Spinal cord (tissue), 10 donors: ENCODE measurements at places on chromosomes 4 and X. TPM values are rescaled to one million over a fixed set of nuclear protein-coding genes. Genes with fewer than 3 reads are reported as not detected.

DNA sequence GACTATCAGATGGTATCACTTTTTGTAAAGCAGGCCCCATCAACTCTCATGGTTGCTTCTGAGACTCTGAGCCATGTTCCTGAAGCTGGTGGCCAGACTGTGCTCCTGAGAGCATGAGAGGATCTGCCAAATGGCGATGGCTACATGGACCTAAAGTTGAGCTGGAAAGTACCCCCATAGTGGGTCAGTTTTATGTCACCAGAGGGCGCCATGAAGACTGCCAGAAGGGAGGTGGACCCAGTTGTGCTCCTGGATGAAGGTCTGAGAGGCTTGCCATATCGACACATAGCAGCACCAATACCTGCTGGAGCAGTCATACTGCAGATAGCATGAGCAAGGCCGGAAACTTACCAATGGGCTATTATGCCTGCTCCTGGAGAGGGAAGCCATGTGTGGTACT is 105.7 kb downstream of the SLITRK2 start:
- H3K27ac ChIP-seq = no peak overlapping the region
- no peaks in the 10 kb centered on the region for H3K27me3 ChIP-seq
- no peak overlapping the region for H3K4me3 ChIP-seq
- no peaks in the 10 kb centered on the region for H3K36me3 ChIP-seq
- no peak for DNase-seq

Gene NAA10
- total RNA-seq = 26.9 TPM

DNA sequence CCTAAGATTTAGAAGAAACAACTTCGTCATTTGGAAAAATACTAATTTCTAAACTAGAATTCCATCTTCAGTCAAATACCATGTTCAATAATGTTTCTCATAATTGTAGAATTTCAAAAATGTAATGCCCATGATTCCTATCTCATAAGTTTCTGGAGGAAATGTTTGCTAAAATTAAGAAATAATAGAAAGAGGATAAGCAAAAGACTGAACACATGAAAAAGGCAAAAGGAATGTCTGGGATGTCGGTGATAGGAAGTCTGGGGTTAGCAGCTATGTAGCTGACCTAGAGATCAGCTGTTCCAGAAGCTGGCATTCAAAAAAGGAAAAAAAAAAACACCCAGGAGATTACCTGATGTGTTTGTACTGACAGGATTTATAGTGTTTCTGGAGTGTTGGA is 18.9 kb upstream of the PCDH10 start:
- H3K27ac ChIP-seq = no peak overlapping the region
- DNase-seq = no peak
- no peaks in the 10 kb centered on the region for H3K27me3 ChIP-seq

DNA sequence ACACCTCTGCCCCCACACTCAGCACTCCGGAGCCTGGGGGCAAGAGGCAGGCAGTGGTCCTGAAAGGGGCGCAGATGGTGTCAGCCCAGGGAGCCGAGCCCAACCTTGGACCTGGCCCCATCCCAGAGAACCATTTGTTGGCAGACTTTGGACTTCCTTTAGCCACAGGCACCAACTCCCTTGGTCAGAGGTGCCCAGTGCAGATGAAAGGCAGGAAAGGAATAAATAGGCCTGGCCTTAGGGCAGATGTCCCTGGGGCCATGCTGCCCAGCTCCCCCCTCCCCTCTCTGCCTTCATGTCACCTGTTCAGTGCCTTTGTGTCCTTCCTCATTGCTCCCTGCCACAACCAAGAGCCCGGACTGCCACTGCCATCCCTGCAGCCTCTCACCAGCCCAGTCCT is 52.8 kb downstream of the SEL1L3 start:
- H3K36me3 ChIP-seq = no peaks in the 10 kb centered on the region
- H3K4me1 ChIP-seq = peaks cover 16% of the 10 kb centered on the region
- H3K4me3 ChIP-seq = no peak overlapping the region
- DNase-seq = peak; percentile 71
- no peaks in the 10 kb centered on the region for H3K27me3 ChIP-seq

DNA sequence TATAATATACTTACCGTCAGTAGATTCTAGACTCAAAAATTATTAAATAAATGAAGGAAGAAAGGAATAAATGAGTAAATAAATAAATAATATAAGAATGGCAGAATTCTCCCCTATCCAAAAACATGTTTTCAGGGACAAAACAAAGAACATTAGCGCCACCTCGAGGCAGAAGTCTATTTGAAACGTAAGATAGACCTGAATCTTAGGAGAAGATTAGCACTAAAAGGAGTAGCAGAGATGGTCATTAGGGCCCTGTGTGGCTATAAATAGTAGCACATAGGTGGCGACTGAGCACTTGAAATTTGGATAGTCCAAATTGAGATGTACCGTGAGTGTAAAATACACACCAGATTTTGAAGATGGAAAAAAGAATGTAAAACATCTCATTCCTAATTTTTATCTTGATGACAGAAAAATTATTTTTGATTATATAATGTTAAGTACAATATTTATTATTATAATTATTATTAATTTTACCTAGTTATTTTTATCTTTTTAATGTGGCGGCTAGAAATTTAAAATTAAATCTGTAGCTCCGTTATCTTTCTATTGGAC is 24.3 kb upstream of the SRD5A3 start:
- H3K4me3 ChIP-seq = no peak overlapping the region
- no peak overlapping the region for H3K27ac ChIP-seq
- H3K4me1 ChIP-seq = no peaks in the 10 kb centered on the region
- H3K27me3 ChIP-seq = no peaks in the 10 kb centered on the region

GRCh38 chr4:180164799-180165198 is 2078.4 kb upstream of the TENM3 start:
- H3K4me1 ChIP-seq = no peaks in the 10 kb centered on the region
- H3K4me3 ChIP-seq = no peak overlapping the region
- no peak overlapping the region for H3K27ac ChIP-seq
- no peak for DNase-seq
- no peaks in the 10 kb centered on the region for H3K27me3 ChIP-seq

Gene ACE2
- 0.30 TPM for total RNA-seq

DNA sequence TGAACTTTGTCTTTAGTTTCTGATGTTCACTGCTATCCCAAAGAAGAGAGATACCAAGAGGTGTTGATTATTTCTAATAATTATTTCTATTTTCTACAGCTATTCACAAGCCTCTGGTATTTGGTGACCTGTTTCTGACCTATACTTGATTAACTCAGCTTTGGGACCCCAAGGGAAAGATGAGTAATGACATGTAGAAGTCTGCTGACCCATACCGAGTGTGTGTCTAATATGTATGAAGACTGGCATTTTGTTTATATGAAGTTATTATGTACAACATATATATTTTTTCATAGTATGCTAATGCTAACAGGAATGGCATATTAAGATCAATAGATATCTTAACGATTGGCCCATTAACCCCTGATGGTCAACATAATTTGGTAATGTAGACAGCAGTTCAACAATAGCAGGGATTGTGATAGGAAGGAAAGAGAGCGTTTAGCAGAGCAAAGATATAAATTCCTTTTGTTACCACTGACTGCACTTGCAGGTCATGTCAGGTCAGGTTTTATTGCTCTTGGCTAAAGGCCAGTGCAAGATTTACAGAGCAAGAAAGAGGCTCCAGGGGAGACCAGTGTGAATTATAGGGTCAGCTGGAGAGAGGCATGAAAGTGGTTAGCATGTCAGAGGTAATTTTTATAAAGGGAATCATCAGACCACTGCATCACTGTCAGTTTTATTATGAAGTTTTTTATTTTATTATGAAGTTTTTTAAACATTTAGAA is 94.7 kb upstream of the DIPK2B start:
- H3K27me3 ChIP-seq = peaks cover 13% of the 10 kb centered on the region
- H3K4me3 ChIP-seq = no peak overlapping the region
- H3K36me3 ChIP-seq = no peaks in the 10 kb centered on the region

Gene UGT2B10
- total RNA-seq = not detected

Gene OTC
- 0.22 TPM for total RNA-seq

DNA sequence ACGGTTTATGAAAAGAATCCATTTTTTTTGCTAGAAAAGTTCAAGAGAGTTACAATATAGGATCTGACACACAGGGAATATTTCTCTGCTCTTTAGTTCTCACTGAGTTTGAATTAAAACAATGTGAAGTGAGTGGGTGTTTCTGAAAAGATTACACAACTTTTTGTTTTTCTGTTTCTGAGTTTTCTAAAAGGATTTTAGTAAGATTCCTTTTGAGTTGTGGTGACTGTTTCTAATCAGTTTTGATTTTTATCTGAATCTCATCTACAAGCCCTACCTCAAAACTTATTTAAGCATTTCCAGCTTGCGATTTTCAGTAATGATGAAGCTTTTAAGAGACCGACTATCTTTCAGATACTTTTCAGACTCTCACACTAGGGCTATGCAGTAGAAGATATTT is 141.7 kb downstream of the GPAT3 start:
- H3K36me3 ChIP-seq = no peaks in the 10 kb centered on the region
- H3K27ac ChIP-seq = peak overlapping the region; percentile 0
- no peak overlapping the region for H3K4me3 ChIP-seq
- no peak for DNase-seq
- no peaks in the 10 kb centered on the region for H3K27me3 ChIP-seq
- H3K4me1 ChIP-seq = no peaks in the 10 kb centered on the region

DNA sequence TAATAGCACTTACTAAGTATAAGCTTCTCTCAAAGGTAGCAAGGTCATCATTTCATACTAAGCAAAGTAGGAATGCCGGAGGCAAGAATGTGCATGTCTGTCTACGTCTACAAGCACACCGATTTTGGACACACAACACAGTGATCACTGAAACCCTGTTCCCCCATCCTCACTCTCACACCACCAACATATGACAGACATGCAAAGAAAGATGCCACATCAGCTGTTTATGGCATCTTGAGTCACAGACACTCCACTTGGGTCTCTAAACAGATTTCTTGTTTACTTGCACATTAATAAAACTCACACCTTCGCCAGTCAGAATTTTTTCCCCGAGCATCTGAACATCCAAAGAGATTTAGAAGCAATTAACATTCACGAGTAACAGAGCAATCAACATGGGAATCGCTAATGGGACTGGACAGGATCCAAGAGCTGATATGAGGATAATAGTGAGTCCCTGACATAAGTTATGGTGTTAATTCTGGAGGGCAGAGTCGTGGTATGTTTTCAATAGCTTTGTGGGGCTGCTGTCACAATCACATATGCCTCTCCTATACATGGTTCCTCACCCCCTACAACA is 324.1 kb downstream of the DHX15 start:
- no peak overlapping the region for H3K27ac ChIP-seq
- DNase-seq = no peak
- no peaks in the 10 kb centered on the region for H3K27me3 ChIP-seq
- no peaks in the 10 kb centered on the region for H3K36me3 ChIP-seq
- H3K4me1 ChIP-seq = no peaks in the 10 kb centered on the region
- H3K4me3 ChIP-seq = no peak overlapping the region

GRCh38 chrX:52574416-52575275 is 57.8 kb upstream of the XAGE1B start:
- H3K27ac ChIP-seq = no peak overlapping the region
- H3K36me3 ChIP-seq = no peaks in the 10 kb centered on the region
- no peak overlapping the region for H3K4me3 ChIP-seq
- peaks cover 22% of the 10 kb centered on the region for H3K27me3 ChIP-seq
- peak; percentile 71 for DNase-seq
- H3K4me1 ChIP-seq = no peaks in the 10 kb centered on the region

Gene TBC1D25
- 8.3 TPM for total RNA-seq

Gene GAGE13
- not detected for total RNA-seq

- no peaks in the 10 kb centered on the region for H3K36me3 ChIP-seq
- no peaks in the 10 kb centered on the region for H3K27me3 ChIP-seq
- H3K4me1 ChIP-seq = no peaks in the 10 kb centered on the region
- DNase-seq = no peak
- no peak overlapping the region for H3K27ac ChIP-seq
Observed at GRCh38 chr4:128782076-128782715, 27.3 kb upstream of the JADE1 start.

GRCh38 chrX:16114611-16115010 is 8.8 kb upstream of the GRPR start:
- DNase-seq = no peak
- no peak overlapping the region for H3K4me3 ChIP-seq
- no peaks in the 10 kb centered on the region for H3K4me1 ChIP-seq
- H3K27me3 ChIP-seq = peaks cover 5% of the 10 kb centered on the region
- H3K36me3 ChIP-seq = no peaks in the 10 kb centered on the region

Gene PABPC1L2B
- total RNA-seq = 1.3 TPM

Gene PCDH19
- 14.3 TPM for total RNA-seq

Gene NKAP
- 9.8 TPM for total RNA-seq

Gene PDLIM5
- total RNA-seq = 69.5 TPM

- no peaks in the 10 kb centered on the region for H3K36me3 ChIP-seq
- no peaks in the 10 kb centered on the region for H3K27me3 ChIP-seq
Observed at GRCh38 chrX:119427024-119427794, 28.1 kb downstream of the SLC25A43 start.

GRCh38 chr4:112813790-112814189 is 176.8 kb downstream of the LARP7 start:
- no peaks in the 10 kb centered on the region for H3K27me3 ChIP-seq
- no peaks in the 10 kb centered on the region for H3K4me1 ChIP-seq
- peaks cover 5% of the 10 kb centered on the region for H3K36me3 ChIP-seq
- DNase-seq = no peak
- no peak overlapping the region for H3K4me3 ChIP-seq

DNA sequence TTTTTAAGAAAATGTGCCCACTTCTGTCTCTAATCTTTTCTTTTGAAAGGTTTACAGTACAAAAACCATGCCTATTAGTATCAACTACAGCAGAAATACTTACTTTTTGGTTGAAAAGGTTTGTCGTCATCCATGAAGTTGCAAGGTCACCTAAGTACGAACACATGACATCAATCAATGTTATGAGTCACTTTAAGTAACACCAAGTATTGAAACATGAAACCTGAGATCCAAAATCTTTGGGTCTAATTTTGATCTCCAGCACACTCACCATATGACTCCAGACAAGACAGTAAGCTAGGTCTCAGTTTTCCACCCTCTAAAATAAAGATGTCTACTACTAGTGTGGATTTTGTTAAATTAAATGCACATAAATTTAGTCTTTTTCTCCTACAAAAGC is 8.4 kb downstream of the ZNF280C start:
- no peaks in the 10 kb centered on the region for H3K27me3 ChIP-seq
- no peak overlapping the region for H3K4me3 ChIP-seq
- no peaks in the 10 kb centered on the region for H3K4me1 ChIP-seq
- no peak for DNase-seq
- no peaks in the 10 kb centered on the region for H3K36me3 ChIP-seq
- H3K27ac ChIP-seq = no peak overlapping the region

DNA sequence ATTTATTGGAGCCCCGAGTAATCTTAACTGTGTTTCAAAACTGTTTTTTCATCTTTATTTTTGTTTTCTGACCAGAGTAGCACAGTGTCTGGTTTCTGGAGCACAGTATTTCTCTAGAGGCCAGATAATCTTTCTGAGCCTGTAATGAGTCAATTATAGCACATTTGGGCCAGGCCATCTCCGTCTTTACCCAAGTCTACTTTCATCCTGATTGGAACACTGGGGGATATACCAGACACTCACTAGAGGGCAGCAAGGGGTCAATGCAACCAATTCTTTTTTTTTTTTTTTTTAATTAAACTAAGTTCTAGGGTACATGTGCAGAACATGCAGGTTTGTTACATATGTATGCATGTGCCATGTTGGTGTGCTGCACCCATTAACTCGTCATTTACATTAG is 282.0 kb downstream of the ARHGAP24 start:
- no peaks in the 10 kb centered on the region for H3K4me1 ChIP-seq

- DNase-seq = no peak
- no peak overlapping the region for H3K4me3 ChIP-seq
- H3K27me3 ChIP-seq = no peaks in the 10 kb centered on the region
- no peak overlapping the region for H3K27ac ChIP-seq
- H3K36me3 ChIP-seq = peaks cover 27% of the 10 kb centered on the region
Observed at GRCh38 chr4:8098506-8098905, 60.1 kb downstream of the ABLIM2 start.

- H3K36me3 ChIP-seq = no peaks in the 10 kb centered on the region
- H3K4me3 ChIP-seq = no peak overlapping the region
- no peak for DNase-seq
- no peaks in the 10 kb centered on the region for H3K4me1 ChIP-seq
Observed at GRCh38 chrX:80173261-80173660, 158.7 kb downstream of the TBX22 start.
